ENCODE measurements at places on chromosomes 6 and 20.
A peak's percentile ranks its signal among the peaks of the same experiment; 100 is the strongest.

- DNase-seq = no peak
Observed at GRCh38 chr6:139240161-139241010, 51.4 kb downstream of the TXLNB start.

DNA sequence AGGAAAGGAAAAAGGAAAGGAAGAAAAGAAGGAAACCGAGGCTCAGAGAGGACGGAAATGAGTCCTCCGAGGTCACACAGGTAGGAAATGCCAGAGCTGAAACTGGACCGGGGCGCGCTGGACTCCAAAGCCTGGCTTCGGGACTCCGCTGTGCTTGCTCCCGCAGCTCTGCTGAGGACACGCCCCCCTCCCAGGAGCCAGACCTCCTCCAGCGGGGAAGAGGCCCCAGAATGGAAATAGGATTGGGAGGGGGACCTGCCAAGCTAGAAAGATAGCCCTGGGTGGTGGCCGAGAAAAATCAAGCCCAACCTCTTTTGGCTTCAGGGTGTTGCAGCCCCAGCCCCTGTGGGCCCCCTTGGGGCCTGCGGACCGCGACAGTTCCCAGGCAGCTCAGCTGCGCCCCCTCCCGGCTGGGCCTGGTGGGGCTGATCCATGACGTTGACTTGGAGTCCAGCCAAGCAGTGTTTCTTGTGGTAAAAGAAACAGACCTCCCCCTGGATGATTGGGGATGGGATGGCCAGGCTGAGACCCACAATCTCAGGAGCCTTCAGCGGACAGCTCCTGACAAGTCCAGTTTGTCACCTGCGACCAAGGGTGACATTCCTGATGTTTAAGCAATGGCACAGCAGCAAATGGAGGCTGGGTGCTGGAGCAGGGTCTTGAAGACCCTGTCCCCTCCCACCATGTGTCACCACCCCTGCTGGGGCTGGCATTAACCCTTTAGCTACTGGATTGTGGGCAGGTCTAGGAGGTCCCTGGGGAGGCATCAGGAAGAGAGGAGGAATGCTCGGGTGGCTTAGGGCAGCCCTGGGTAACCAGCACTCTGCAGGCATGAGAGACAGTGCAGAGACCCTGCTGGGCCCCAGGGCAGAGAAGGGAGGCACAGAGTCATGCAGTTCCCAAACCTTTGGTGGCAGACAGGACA, 55.4 kb downstream of the RIPOR3 start:
- peak; percentile 50 for DNase-seq

DNA sequence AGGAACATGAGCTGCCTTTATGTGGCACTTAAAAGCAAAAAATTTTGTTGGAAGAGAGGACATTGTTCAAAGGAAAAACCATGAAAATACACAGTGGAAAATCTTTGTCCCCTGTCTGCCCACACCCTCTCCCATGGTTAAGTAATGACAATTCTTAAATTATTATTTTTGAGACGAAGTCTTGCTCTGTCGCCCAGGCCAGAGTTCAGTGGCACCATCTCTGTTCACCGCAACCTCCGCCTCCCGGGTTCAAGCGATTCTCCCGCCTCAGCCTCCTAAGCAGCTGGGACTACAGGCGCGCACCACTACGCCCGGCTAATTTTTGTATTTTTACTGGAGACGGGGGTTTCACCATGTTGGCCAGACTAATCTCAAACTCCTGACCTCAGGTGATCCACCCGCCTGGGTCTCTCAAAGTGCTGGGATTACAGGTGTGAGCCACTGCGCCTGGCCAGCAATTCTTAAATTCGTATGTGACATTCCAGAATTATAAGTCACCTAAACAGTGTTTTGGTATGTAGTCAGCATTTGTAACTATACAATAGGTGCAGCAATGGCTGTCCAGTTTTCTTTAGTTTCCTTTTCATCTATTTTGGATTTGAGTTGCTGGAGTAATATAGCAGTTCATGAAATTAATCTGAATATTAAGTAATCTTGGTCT, 636 bp upstream of the SSR1 start:
- no peak for DNase-seq

- no peak for DNase-seq
Observed at GRCh38 chr6:166097914-166098522, 69.6 kb downstream of the TBXT start.

- DNase-seq = no peak
Observed at GRCh38 chr20:37131486-37131885, 35.7 kb upstream of the RBL1 start.

DNA sequence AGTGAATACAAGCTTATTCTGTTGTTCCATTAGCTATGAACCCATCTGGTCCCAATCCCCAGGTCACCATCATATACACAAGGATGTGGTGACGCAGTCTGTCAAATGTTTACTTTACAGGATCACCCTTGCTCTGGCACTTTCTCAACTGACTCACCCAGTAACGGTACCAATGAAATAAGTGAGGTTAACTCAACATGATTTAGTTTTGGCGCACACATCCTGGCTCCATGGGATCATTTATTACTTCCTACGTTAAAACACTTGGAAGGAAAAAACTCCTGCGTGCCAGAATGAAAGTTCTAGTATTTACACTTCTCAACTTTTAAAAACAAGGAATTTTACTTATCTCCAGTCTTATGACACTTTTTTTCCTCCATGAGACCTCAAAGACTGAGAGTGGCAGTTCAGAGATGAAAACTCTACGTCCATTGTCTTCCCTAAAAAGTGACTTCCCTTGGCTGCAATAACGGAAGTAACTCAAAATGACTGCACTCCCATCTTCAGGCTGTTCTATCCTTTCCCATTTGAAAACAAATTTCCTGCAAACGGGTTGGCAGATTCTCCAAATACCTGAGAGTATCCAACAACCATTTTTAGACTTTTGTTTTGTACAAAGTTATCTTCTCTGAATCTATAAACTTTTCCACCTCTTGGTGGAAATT, 15.9 kb downstream of the AGPAT4 start:
- DNase-seq = no peak

GRCh38 chr6:16412982-16413381, 174.6 kb downstream of the GMPR start:
- DNase-seq = no peak

DNA sequence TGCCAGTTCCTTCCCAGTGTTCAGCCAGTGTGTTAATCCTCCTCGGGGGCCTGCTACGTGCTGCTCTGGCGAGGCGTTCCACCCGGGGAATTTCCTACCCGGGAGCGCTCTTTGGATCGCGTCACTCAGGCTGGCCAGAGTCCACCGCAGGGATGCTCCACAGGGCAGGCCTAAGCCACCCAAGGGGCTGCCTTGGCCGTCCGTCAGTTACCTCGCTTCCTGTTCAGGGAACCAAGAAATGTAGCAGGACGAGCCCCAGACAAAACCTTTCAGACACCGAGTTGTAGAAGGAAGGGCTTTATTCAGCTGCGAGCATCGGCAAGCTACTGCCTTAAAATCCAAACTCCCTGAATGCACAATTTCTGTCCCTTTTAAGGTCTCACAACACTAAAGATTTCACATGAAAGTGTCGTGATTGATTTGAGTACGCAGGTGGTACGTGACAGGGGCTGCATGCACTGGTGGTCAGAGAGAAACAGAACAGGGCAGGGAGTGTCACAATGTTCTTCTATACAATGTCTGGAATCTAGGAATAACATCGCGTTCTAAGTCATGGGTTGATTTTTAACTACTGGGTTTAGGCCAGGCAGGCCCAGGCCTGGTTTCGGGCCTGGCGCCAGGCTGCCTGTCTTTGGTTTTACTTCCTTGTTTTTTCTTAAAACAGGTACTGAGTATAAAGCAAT, 15.7 kb upstream of the POU5F1 start:
- DNase-seq = no peak

DNA sequence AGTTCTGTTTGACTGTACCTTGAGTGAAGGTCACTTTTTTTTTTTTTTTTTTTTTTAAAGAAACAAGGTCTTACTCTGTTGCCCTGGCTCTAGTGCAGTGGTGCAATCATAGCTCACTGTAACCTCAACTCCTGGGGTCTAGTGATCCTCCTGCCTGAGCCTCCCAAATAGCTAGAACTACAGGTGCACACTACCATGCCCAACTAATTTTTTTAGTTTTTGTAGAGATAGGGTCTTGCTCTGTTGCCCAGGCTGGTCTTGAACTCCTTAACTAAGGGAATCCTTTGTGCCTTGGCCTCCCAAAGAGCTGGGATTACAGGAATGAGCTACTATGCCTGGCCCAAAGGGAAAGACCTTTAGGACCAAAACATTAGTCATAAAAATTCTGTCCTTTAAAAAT, 413.7 kb downstream of the CDKAL1 start:
- no peak for DNase-seq

All from NCI-H1930 (cell line).